Epithelial cell of prostate (primary cell): ENCODE measurements at places on chromosomes 13 and 19.

DNA sequence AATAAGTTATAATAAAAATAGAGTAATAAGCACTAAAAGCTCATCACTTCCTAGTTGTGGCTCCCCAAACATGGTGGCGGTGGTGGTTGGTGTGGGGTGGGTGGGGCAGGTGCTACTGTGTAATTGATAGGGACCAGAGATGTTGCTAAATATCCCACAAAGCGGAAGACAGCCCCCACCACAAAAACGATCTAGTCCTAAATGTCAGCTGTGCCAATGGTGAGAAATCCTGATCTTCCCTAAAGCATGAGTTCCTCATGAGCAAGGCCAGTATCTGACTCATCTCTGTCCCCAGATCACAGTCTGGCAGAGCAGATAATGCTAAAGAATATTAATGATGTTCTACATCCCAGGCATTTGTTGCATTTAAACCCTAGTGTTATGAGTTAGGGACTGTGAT is 1.9 kb upstream of the EDDM13 start:
- no peak for DNase-seq

GRCh38 chr19:36246006-36246481 is 31.1 kb downstream of the ZNF146 start:
- peak; percentile 14 for DNase-seq

- no peak for DNase-seq
These were observed 1.0 kb downstream of the KDM4B start for GRCh38 chr19:4969772-4970531.

- no peak for DNase-seq
These were observed 12.8 kb upstream of the TOMM40 start for GRCh38 chr19:44878120-44878865.

DNA sequence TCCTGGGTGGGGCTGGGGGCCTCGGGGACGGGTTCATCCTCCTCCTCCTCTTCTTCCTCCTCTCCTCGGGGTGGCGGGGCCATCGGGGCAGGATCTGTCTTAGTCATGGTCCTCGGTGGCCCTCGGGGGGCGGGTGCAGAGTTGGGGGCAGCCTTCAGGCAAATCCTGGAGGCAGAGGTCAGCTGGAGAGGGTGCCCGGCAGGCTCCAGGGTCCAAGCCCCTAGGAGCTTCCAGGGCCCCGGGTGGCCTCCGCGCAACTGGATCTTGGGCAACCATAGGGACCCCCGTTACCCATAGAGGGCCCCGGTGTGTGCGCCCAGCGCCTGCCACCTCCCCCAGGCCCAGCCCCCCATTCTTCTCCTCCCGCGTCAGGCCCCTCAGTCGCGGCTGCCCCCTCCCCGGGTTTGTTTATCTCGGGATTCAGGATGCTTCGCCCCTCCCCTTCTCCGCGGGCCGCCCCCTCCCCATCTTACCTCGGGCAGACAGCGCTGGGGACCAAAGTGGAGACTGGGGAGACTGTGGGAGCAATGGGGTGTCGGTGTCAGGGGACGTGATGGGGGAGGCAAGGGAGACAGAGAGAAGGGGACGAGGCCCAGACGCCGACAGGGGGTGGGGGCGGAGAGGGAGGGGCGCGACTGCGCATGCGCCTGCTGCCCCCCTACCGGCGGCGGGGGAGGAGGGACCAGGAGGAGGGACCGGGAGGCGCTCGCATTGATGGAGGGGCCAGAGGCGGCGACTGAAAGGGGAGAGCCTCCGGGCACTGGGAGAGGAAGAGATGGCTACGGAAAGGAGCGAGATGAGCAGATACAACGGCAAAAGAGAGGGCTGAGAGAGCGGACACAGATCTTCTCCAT is at the start of gene CLIP3:
CLIP3 (minus strand) TSS at position 623 of the 854 bp plus-strand sequence; CDS start at position 107, 516 bp downstream.
- DNase-seq, result no peak

GRCh38 chr13:66617786-66618185 is 612.4 kb downstream of the PCDH9 start:
- DNase-seq, result no peak

- no peak for DNase-seq
These were observed 5.3 kb upstream of the DNAJC3 start for GRCh38 chr13:95671597-95671996.
